ENCODE measurements at places on chromosomes 6 and 20.

DNA sequence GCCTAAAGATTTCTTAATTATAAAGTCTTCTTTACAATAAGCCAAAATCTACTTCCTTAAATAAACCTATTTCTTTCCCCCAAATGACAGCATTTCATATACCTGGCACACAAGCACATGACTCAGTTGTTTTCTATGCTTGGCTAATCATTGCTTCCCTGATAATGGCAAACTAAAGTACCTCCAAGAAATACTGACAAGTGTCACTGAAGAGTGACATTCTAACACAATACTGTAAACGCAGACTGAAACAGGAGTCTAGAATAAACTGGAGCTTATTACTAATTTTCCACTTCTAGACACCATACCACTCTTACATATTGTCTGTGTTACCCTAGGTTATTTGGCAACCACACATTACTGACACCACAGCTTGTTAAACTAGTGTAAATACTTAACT is 14.3 kb downstream of the SYNCRIP start:
- no peak for DNase-seq

DNA sequence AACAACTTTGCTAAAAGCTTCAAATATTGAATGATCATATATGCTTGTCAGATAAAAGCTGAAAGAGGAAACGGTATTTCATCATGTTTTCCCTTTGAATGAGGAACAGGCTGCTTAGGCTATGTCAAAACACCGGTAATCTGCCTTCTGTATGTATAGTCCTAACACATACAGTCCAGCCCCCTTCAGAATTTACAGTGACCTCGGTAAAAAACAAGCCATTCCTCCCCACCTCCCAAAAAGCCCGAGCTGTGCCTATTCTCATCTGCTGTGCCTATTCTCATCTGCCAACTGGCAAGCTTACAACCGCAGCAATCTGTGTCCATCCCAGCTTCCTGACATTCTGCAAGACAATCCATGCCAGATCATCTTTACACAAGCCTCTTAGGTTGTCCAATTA is 26.8 kb upstream of the UBE2J1 start:
- DNase-seq, result no peak

- DNase-seq, result no peak
These were observed at the start of gene STK35 for GRCh38 chr20:2101057-2101864. STK35 (plus strand) TSS chr20:2101827; CDS start chr20:2101882, 55 bp downstream.

DNA sequence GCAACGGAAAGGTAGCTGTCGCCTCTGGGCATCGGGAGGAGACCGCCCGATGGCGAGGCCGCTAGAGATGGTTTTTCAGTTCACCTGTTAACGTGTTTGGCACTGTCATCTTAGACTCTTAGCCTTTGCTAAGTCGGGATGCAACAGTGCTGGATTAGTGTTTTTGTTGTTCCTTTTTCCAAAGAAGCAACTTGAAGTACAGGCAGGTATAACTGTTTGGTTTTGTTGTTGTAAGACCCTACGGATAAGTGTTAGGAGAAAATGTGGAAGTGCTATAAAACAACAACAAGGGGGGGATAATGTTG is 723 bp downstream of the MANEA start:
- DNase-seq, result no peak

DNA sequence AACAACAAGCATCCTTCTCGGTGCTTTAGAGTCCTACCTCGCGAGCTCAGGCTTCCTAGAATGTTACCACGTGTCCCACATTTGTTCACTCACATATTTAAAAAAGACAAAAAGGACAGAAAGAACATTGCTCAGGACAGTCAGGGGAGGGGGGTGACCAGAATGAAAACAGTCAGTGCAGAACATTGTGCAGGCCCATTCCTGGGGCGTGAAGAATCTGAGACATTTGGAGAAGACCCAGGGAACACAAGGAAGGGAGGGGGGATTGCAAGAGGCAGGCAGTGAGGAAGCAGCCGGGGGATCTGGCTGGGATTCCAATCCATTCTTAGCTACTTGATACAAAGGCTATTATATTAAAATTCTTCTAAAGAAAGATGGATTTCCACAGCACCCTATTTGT is 270.4 kb upstream of the CITED2 start:
- DNase-seq, result no peak

DNA sequence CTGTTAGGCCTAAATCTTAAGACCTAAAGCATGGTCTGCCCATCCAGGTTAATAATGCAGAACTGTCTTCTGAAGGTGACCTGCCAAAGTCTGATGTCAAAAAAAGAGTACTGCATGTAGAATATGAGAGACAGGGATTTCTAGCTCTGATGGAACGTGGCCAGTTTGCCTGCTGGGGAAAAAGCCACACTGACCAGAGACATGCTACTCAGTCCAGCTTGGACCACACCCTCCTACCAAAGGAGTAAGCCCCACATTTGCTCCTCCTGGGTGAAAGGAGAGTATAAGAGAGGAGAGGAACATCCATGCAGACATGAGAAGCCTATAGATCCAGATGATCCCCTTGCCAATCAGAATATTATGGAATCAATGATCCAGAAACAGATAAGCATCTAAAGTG is 229.9 kb upstream of the RUNX2 start:
- no peak for DNase-seq

GRCh38 chr6:120786256-120786655 is 548.0 kb downstream of the TBC1D32 start:
- DNase-seq, result no peak
